H7 (cell line): ENCODE measurements at places on chromosomes 11 and 22.

DNA sequence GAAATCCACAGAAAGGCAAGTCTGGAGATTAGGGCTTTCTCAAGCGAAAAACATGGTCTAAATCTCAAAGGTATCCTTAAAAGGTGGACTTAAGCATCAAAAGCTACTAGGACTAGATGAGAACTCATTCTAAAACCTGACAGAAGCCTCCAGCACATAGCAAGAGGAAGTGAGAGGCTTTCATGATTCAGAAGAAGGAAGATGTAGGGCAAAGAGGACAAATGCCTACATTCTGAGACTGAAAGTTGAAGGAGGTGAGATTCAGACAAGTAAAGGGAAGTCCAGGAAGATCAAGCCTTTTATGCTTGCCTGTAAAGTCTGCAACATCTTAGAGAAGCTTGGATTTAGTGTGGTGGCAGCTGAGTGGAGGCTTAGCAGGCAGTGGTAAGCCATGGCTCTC lies 98.9 kb downstream of the PGR start:
- DNase-seq, result no peak

GRCh38 chr11:117464778-117465177 lies 137.1 kb downstream of the CEP164 start:
- DNase-seq, result no peak

DNA sequence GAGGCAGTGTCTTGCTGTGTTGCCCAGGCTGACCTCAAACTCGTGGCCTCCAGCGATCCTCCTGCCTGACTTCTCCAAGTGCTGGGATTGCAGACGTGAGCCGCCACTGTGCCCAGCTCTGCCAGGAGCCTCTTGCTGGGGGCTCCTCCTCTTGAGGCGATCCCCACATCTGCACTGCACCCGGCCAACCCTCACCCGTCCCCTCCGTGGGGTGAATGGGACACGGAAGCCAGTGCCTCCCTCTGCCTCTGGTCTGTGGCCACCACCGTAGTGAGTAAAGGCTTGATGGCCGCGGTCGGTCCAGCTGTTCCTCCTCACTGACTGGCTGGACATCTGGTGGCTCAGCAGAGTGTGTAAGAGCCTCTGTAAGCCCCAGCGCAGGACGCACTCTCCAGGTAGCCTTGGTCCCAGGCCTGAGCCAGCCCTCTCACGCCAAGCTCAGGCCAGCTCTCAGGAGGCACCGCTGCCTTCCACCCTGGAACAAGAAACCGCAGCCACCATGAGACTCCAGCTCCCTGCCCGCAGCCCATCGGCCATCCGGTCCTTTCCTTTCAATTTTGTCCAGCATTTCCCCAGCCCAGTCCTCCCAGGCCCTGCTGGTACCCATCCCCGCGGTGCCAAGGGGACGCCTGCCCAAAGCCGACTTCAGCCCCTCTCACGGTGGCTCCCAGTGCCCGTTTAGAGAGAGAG lies 100.3 kb downstream of the BRD1 start:
- peak; percentile 40 for DNase-seq

- no peak for DNase-seq
Measured at GRCh38 chr11:75820645-75821044, 5.6 kb downstream of the UVRAG start.

- DNase-seq, result peak; percentile 73
Measured at GRCh38 chr11:96045622-96046456, 121.9 kb upstream of the MTMR2 start.

DNA sequence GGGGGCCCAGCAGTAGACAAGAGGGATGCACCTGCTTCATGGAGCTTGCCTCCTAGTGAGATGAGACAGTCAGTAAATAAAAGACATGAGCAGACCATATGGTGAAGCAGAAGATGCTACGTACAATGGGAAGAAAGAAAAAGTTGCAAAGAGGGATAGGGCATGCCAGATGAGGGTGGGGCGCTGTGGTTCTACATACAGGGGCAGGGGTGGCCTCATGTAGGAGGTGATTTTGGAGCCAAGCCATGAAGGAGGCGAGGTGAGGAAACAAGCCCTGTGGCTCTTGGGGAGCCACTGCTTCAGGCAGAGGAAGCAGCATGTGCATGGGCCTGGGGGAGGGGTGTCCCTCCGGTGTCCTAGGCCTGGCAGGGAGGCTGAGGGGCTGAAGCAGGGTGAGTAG lies 15.2 kb downstream of the NAT10 start:
- no peak for DNase-seq

DNA sequence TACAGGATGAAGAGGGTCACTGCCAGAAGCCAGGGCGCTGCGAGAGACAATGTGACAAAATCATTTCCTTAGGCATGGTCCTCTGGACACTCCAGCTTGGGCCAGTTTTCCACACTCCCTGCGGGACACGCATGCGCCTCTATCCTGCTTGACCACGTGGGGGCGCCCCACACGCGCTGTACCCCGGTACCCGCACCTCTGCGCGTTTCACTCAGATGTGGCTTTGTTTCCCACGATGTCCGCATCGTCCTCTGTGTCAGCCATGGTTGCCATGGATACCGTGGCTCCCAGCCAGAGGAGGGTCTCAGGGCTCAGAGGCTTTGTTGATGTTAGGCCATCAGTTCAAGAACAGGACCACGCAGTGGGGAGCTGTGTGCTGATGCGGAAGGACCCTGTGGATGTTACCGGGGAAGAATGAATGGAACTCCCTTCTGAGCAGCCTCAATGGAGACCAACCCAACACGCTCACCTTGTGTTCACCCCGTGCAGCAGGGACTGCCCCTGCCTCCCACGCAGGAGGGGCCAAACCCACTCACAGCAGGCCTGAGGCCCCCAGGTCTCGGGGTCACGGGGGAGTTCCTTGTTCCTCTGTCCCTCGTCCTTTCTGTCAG lies 101.1 kb upstream of the SLC22A12 start:
- DNase-seq, result peak; percentile 91

DNA sequence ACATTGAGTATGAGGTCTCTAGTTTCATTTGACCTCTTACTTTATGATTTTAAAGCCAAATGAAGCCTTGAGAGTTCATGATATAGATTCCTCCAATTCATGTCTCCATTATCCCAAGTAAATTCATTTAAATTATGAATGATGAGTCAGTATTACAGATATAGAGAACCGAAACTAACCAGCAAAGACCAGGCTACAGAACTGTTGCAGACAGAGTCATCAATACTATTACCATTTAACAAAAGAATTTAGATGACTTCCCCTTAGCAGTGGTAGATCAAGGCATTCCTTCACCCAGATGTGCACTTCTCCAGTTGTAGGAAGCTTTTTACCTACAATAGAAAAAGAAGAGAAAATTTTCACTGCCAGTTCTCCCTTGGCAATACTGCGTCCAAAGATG lies 11.8 kb upstream of the CCDC89 start:
- DNase-seq, result no peak

- peak; percentile 67 for DNase-seq
Measured at GRCh38 chr11:13354335-13354734, 76.7 kb downstream of the BMAL1 start.

GRCh38 chr11:45455536-45455935 lies 169.4 kb upstream of the SYT13 start:
- no peak for DNase-seq

GRCh38 chr11:48148749-48149148 lies 67.9 kb upstream of the OR4B1 start:
- DNase-seq, result no peak

GRCh38 chr22:39624501-39624821 lies 53.9 kb downstream of the CACNA1I start:
- no peak for DNase-seq

- DNase-seq, result peak; percentile 58
Measured at GRCh38 chr22:42473484-42474193, 41.4 kb upstream of the NFAM1 start.

DNA sequence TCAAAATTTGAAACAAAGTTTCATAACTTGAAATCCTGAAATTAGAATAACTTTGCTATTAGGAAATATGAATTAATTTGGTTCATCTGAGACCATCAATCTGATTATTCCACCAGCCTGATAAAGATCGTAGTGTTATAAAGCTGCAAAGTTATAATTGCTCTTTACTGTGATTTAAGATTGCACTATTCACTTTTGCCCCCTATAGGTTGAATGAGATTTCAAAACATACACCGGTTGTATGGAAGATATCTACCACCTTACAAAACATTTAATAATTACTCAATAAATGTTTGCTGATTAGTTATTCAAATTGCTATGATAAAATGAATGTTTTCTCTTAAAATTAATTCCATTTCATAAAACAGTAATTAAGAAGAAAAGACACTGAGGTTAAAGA lies 26.1 kb downstream of the APIP start:
- DNase-seq, result no peak

DNA sequence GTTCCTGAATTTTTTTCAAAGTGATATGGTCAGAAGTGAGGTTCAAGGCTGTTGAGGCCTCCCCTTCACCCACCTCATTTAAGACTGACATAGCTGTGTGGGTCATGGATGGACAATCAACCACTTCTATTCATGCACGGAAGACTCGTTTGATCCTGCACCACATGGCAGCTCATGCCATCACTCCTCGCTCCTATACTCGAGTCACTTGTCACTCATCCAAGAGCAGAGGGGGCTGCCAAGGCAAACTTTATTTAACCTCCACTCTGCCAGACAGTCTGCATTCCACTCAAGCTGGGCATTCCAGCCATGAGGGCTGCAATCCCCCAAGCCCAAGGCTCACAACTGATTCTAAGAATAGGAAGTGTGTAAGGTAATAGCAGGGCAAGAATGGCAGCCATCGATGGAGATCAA lies 34.1 kb downstream of the SNX19 start:
- no peak for DNase-seq

- peak; percentile 14 for DNase-seq
Measured at GRCh38 chr11:117825538-117826189, 1.1 kb upstream of the FXYD2 start.

DNA sequence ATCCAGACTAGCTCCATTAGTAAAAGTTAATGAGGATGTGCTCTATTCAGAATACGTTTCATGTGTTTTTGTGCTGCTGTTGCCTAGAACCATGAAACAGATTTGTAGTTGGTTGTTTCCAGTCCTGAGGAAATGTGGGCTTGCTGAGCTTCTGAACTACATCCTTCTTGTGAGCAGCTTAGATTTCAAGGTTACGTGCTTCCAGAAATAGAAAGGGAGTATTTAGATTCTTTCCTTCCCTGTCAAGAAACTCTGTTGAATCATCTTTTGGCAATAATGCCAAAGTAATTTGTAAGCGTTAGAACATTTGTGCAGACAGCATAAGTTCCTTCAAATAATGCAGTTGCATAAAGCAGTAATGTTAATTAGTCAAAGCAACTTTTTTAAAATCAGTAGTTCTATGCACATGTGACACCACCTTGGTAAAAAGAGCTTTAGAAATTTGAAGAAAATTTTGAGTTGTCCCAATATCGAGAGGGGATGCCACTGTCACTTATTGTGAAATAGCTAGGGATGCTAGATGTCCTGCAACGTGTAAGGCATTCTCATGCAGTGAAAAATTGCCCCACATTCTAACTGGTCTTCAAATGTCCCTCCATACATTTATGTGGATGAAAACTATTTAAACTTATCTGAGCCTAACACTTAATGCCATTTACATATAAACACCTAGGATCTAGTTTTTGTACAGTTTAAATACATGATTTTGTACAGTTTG lies 169.6 kb downstream of the ETS1 start:
- DNase-seq, result no peak

DNA sequence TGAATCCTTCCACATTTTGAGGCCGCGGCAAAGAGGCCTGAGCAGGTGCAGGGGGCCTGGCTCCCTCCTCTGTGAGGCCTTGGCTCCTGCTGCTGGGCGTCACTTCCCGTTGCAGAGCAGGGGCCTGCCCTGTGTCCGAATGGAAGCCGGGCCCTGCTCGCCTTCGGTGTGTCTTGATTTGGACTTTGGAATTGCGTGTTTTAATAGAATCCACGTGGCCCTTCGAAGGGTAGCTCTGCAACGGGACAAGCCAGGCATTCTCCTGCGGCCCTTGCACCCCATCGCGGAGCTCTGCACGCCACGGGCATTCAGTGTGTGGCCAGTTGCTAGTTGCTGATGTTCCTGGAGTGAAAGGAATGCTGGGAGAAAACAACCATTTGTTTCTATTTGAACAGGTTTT lies 25.8 kb downstream of the SAMM50 start:
- DNase-seq, result no peak

- DNase-seq, result peak; percentile 17
Measured at GRCh38 chr11:77207618-77208313, 79.7 kb downstream of the MYO7A start.

DNA sequence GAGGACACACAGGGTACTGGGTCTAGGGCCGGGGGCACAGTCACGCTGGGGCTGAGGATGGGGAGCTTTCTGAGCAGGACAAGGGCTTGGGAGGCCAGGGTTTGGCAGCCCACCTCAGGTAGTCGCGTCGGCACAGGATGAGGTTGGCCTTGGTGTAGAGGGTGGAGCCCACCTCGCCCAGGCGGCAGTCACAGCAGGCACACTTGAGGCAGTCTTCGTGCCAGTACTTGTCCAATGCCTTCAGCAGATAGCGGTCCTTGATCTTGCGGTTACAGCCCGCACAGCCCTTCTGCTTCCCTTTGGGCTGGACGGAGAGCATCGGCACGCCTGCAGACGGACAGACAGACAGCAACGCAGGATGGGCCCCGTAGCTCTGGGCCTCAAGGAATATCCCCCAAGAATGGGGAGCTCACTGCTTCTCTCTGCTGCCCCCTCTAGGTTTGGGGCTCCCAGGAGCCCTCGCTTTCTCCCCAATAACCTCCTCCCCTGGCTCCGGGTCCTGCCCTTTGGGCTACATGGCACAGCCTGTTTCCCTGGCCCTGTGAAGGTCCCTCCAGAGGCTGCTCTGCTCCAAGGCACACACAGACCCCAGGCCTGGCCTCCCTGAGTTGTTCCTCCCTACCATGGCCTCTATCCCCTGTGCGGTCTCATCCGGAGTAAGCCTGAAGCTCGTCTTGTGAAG lies 33.4 kb downstream of the LMO1 start:
- peak; percentile 79 for DNase-seq

GRCh38 chr11:17741487-17741886 lies 6.9 kb downstream of the KCNC1 start:
- DNase-seq, result no peak

DNA sequence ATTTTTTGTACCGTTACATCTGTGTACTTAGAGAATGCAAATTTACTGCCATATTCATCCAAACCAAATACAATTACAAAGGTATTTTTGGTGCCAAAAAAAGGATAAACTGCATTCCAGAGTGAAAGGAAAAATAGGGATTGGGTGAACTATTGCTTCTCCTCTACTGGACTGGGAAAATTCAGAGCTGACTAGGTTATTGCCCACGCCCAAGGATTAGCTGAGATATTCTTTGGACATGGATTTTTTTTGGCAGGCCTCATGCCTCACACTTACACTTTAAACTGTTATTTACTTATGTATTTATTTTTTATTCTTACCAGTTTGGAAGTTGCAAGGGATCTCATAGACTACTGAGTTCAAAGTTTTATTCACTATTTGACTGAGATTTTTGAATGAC lies 76.3 kb upstream of the DDI1 start:
- DNase-seq, result no peak

- DNase-seq, result no peak
Measured at GRCh38 chr11:92383430-92383829, 158.8 kb downstream of the FAT3 start.

GRCh38 chr11:87397011-87397865 lies 359.5 kb downstream of the TMEM135 start:
- no peak for DNase-seq

- no peak for DNase-seq
Measured at GRCh38 chr11:70410276-70411205, 12.2 kb downstream of the CTTN start.

- no peak for DNase-seq
Measured at GRCh38 chr11:132639986-132640385, 892.3 kb downstream of the OPCML start.
